ENCODE measurements at places on chromosomes 7 and 10. TPM values are rescaled to one million over a fixed set of nuclear protein-coding genes. Genes with fewer than 3 reads are reported as not detected.

Gene LGI1
- not detected for total RNA-seq

Gene GPR141
- not detected for total RNA-seq

Gene CD36
- total RNA-seq, result 0.70 TPM

Gene ZNF680
- 24.6 TPM for total RNA-seq

Gene GPR15LG
- 6.8 TPM for total RNA-seq

Gene TMEM130
- total RNA-seq, result 0.60 TPM

Gene SLC13A4
- not detected for total RNA-seq
